ENCODE measurements at places on chromosomes 3 and 15. TPM values are rescaled to one million over a fixed set of nuclear protein-coding genes. Genes with fewer than 3 reads are reported as not detected.

NAALADL2 gene
- total RNA-seq = 0.80 TPM

- H3K27ac ChIP-seq = peak overlapping the region; percentile 83
- peaks cover 26% of the 10 kb centered on the region for H3K4me1 ChIP-seq
These were observed 96.5 kb upstream of the TNFAIP8L3 start for GRCh38 chr15:51191072-51191670.

DNA sequence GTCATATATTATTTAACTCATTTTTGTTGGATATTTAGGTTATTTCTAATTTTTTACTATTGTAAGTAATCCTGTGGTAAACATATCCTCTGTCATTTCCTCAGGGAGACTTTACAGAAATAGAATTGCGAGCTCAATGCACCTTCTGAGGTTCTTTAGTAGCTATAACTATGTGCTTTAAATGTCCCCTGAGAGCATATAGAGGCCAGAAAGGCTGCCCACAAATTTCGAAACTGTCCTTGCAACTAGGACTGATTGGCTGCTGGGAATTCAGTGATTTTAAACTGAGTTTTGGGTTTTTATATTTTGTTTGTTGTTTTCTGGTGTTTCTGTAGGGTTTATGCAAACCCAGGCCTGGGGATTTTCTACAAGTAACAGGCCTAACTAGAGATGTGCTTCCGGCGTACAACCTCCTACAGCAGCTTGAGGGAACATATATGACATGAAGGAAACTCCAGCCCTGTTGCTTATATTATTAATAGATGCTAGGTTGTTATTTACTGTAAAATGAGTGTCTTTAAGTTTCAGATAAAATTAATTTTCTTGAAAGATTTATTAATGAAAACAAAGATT, 29.1 kb upstream of the P4HTM start:
- DNase-seq = no peak
- peaks cover 12% of the 10 kb centered on the region for H3K4me1 ChIP-seq
- no peak overlapping the region for H3K4me3 ChIP-seq
- no peak overlapping the region for H3K27ac ChIP-seq
- H3K27me3 ChIP-seq = no peaks in the 10 kb centered on the region

DNA sequence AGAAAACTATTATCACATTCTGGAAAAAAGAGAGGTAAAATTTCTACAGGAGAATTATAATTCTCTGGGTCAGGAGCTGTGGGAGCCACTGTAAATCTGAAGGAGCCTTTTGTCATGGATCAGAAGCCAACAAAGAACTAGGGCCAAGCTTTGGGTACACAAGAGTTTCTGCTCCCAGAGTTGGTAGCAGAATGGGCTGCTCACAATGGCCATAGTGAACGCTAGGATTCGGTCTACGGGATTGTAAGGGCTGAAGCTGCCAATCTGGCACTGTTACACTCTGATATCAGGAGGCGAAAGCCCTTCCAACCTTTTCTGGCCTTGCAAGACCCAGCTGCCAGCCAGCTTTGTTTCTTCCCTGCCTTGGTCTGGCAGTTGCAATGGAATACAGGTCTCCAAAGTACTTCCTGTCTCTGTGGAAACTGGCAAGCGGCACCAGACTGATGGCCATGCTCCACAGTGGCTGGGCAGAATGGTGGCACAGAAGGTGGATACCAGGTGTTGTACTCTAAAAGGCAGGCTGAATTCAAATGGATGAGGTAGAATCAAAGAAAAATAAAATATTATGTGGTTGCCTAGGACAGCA, 831.7 kb downstream of the CADM2 start:
- no peak for DNase-seq
- H3K4me1 ChIP-seq = peaks cover 3% of the 10 kb centered on the region
- no peak overlapping the region for H3K4me3 ChIP-seq
- H3K27ac ChIP-seq = no peak overlapping the region

SLC27A2 gene
- total RNA-seq = 0.29 TPM

APOD gene
- 608 TPM for total RNA-seq

DNA sequence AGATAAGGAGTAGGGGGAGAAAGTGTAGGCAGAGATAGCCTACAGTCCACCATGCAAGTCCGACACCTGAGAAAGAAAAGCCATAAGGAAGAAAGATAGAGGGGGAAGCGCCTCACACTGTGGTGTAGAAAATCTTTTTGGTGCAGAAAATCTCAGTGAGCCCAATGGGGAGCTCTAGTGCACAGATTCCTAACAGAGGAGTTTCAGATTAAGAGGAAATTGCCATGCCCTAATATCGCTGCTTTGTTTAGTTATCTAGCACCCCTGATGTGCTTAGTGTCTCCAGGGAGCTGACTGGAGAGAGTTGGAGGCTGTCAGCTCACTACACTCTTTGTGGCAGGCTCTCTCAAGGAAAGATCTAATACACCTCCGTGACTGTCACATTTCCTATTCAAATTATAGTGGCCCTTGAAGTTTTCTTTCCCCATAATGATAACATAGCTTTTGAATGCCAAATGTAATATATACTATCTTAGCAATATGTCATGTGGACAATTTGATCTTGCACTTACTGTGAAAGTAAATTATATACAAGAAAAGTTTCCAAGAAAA, 33.7 kb downstream of the CGGBP1 start:
- no peak for DNase-seq
- H3K27ac ChIP-seq = no peak overlapping the region
- H3K27me3 ChIP-seq = no peaks in the 10 kb centered on the region
- H3K4me3 ChIP-seq = no peak overlapping the region
- H3K4me1 ChIP-seq = no peaks in the 10 kb centered on the region
- no peaks in the 10 kb centered on the region for H3K36me3 ChIP-seq

APBA2 gene
- total RNA-seq = not detected
